ENCODE measurements at places on chromosomes 4 and X.

DNA sequence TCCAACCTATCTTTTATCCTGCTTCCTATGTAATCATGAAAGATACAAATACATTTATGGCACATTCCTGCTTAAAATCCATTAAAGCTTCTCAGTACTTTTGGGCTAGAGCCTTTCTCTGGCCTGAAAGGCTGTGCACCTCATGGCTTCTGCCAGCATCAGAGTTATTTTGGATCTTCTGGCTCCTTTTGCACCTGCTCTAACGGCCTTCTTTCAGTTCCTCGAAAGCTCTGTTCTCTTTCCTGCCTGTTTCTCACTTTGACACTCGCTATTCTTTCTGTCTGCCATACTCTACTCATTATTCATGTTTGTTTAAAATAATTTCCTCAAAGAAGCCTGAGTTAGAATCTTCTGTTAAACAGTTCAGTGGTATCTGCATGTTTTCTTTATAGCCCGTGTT lies 86.0 kb downstream of the LRP2BP start:
- no peak for DNase-seq

DNA sequence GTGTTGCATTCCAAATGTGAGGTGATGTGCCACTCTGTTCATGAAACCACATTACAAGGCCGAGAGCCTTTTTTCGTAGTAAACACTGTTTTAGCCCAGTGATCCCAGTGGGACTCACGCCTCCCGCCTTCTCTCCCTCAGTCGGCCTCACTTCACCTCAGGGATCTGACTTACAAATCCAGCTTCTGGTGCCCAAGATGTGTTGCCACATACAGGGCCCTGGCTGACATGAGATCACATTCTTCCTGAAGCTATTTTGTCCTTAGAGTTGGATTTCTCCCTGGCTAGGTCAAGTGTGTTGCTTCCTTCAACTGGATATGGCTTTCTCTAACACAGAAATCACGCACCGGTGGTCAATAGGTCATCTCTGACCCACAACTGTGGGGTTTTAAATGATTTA lies 354.7 kb downstream of the FBXW7 start:
- no peak for DNase-seq

DNA sequence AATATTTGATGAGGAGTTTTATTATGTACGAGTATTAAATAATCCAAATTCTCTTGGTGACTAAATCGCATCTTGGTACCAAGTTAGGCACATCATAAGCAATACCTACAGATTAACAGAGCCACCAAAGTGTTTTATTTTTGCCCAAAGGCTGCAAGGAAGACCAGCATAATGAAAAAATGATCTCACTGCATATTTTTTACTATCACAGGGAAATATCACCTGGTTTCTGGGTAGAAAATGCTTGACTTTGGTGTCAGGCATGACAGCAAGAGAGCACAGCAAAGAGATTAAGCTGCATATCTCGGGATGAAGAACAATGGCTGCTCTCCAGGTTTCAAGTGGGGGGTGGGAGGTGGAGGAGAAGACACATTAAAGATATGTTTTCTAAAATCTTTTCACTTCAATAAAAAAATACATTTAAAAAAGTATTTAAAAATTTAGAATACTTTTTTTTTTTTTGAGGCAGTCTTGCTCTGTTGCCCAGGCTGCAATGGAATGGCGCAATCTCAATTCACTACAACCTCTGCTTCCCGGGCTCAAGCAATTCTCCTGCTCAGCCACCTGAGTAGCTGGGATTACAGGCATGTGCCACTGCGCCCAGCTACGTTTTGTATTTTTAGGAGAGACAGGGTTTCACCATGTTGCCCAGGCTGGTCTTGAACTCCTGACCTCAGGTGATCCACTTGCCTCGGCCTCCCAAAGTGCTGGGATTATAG lies 86.1 kb downstream of the FRYL start:
- no peak for DNase-seq

DNA sequence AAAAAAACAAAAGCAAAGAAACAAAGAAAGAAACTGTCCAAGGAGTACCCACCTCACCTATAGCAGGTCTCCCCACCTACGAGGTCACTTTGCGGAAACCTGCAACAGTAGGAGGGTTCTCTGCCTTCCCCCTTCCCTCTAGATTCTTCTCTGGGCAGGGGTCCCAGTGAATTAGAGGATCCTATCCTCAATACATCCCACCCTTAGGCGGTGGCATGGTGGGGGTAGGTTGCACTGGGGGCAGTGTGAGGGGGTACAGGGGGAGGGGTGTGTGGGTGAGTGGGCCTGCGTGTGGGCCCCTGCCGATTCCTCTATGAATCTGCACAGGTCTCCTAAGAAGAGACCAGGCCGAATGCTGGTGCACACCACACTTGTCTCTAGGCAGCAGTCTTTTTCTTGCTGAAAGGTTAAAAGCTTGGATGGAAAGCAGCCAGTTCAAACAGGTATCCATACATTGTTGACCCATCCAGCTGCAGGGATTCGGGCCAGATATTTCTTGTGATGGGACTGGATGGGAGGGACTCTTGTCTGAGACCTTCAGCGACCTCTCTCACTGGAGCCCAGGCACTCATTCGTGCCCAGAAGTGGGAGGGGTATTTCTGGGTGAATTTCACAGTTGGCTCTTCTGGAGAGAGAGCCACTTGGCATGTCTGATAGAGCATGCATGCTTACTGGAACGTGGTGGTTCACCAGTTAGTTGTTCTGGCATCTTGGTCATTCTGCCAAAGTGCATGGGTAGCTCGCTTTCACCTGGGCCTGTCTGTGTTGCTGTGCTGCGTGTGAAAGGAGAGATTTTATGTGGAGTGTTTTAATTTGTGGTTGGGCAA lies 65.6 kb downstream of the NBDY start:
- no peak for DNase-seq

DNA sequence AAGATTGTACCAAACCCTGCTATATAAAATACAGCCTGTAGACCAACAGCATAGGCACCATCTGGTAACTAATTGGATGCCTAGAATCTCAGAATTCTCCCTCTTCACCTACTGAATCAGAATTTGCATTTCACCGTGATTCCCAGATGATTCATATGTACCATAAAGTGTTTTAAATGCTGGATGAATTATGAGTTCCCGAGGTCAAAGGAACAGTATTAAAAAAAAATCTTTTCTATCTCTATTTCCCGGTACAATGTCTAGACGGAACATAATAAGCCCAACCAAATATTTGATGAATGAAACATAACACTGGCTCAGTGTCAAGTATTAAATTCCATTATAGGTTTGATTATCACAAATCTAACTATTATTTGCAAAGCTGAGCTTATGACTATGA lies 280.0 kb downstream of the ANKRD50 start:
- DNase-seq = no peak

DNA sequence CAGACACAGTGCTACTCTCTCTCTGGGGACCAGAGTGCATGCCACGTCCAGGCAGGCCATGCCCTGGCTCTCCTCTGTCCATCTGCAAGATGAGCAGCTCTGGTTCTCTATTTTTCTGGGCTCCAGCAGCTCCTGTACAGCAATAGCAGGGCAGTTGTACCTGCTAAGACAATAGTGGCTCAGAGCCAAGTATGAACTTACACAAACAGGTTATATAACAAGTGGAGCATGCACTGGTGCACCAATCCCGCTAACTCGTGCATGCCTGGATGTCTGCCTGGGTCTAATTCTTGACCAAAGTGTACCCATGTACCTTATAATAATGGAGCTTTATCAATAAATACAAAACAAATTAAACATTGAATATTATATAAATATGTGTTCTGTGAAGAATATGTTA lies 392.3 kb downstream of the CENPC start:
- DNase-seq = no peak

- no peak for DNase-seq
Measured at GRCh38 chr4:89111833-89112563, 665 bp downstream of the TIGD2 start.
